ENCODE measurements at places on chromosomes 4 and X. TPM values are rescaled to one million over a fixed set of nuclear protein-coding genes. Genes with fewer than 3 reads are reported as not detected.

The DHX15 gene
- 117 TPM for total RNA-seq

The TLR6 gene
- total RNA-seq = 3.4 TPM

GRCh38 chr4:151409470-151410313, 716 bp downstream of the FHIP1A start:
- H3K4me3 ChIP-seq = peak overlapping the region; percentile 68
- no peaks in the 10 kb centered on the region for H3K36me3 ChIP-seq
- no peak for DNase-seq
- no peaks in the 10 kb centered on the region for H3K4me1 ChIP-seq
- no peak overlapping the region for H3K27ac ChIP-seq
- peaks cover 10% of the 10 kb centered on the region for H3K27me3 ChIP-seq

The P2RY4 gene
- total RNA-seq = not detected

DNA sequence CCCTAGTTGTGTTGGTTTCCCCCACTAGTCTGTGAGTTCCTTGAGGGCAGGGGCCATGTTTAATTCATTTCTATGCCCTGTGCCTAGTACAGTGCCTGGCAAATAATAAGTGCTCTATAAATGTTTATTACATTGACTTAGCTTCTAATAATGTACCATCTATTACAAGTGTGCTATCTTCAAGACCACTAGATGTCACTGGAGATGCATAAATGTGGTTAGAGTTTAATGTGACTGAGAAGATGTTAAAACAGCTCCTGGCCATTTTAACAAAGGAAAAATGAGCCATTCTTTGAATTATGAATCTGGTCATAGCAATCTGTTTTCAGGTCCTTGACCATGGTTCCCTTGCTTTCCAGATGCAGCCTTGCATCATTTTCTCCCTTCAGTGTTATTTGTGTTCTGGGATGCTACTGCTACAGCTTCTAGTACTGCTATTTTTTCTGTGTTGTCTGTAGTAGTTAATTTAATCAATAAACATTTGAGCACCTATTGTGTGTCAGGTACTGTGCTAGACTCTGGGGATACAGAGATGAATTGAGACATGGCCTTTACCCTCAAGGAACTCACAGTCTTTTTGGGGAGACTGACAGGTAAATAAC, 43.2 kb downstream of the SLC9A6 start:
- no peaks in the 10 kb centered on the region for H3K36me3 ChIP-seq
- H3K4me3 ChIP-seq = no peak overlapping the region
- peaks cover 18% of the 10 kb centered on the region for H3K4me1 ChIP-seq
- no peaks in the 10 kb centered on the region for H3K27me3 ChIP-seq
- H3K27ac ChIP-seq = no peak overlapping the region

The SLIT2 gene
- total RNA-seq = 24.9 TPM

- H3K27me3 ChIP-seq = no peaks in the 10 kb centered on the region
- H3K36me3 ChIP-seq = no peaks in the 10 kb centered on the region
- H3K27ac ChIP-seq = no peak overlapping the region
- DNase-seq = peak; percentile 43
- peaks cover 17% of the 10 kb centered on the region for H3K4me1 ChIP-seq
- no peak overlapping the region for H3K4me3 ChIP-seq
Measured at GRCh38 chrX:138890491-138890890, 179.0 kb upstream of the FGF13 start.

DNA sequence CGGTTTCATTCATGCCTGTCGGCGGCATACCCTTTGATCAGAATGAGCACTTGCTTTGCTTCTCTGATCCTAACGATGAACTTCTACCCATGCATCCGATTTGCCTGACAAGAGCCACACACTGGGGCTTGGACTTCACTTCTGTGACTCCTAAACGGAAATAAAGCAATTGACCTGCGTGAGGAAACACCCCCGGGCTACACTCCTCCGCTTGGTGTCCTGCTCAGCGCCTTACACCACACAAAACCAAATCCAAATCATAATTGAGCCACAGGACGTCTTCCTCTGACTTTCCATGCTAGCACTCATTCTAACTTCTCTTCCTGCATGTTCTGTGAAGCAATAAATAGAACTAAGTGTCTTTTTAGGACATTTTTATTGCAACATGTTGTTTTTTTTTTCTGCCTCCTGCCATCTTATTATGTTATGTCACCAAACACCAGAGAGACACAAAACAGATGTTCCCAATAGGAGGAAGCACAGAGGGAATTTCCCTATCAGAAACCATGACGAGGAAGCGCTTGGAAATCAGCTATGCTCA, 110.8 kb upstream of the FAM9B start:
- H3K27ac ChIP-seq = no peak overlapping the region
- peak; percentile 51 for DNase-seq
- H3K27me3 ChIP-seq = no peaks in the 10 kb centered on the region

GRCh38 chr4:129218360-129218759, 122.4 kb downstream of the C4orf33 start:
- H3K27ac ChIP-seq = no peak overlapping the region
- DNase-seq = peak; percentile 14
- H3K4me1 ChIP-seq = no peaks in the 10 kb centered on the region
- no peaks in the 10 kb centered on the region for H3K27me3 ChIP-seq
- H3K4me3 ChIP-seq = no peak overlapping the region

The SSX2 gene
- total RNA-seq = not detected

DNA sequence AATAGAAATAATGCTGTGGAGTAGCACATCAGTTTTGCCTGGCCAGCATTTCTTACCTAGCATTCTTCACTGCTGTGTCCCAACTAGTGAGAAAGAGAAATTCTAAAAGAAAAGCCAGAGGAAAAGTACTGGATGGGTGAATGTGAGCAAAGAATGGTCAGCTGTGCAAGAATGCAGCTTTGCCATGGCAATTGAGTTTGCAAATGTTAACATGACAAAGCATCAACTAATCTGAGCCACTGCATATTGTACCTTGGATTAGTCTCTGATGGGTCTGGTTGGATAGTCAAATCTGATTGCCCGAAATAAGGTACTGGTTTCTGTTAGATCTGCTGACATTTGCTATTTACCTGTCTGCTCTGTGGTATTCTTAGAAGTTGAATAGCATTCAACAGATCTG, 38.7 kb downstream of the ADD1 start:
- no peak for DNase-seq
- H3K27me3 ChIP-seq = no peaks in the 10 kb centered on the region
- no peak overlapping the region for H3K4me3 ChIP-seq

DNA sequence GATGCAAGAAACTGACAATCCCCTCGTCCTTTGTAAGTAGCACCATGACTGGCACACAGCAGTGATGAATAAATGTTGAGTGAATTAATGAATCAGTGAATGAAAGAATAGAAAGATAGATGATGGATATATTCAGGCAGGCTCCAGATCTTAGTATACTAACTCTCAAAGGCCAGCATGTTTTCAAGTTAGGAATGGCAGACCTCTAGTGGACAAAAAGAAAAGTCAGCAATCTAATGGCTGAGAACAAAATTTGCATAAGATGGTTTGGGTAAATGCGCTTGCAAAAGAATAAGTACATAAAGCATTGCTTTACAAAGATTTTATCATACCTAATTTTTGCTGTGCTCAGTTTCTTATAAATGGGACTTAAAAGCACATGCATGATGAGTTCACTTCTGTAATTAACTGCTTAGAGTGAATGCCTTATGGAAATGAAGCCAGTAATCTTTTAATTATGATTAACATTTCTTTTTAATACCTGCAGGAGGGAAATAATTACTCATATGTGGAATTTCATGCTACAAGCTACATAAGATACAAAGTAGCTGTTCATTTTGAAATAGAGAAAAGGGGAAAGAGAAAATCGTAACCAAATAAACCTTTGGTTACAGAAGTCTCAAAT, 126.9 kb upstream of the GPRIN3 start:
- no peaks in the 10 kb centered on the region for H3K27me3 ChIP-seq
- H3K36me3 ChIP-seq = no peaks in the 10 kb centered on the region
- H3K4me3 ChIP-seq = no peak overlapping the region
- H3K4me1 ChIP-seq = no peaks in the 10 kb centered on the region
- DNase-seq = peak; percentile 70
- H3K27ac ChIP-seq = no peak overlapping the region

DNA sequence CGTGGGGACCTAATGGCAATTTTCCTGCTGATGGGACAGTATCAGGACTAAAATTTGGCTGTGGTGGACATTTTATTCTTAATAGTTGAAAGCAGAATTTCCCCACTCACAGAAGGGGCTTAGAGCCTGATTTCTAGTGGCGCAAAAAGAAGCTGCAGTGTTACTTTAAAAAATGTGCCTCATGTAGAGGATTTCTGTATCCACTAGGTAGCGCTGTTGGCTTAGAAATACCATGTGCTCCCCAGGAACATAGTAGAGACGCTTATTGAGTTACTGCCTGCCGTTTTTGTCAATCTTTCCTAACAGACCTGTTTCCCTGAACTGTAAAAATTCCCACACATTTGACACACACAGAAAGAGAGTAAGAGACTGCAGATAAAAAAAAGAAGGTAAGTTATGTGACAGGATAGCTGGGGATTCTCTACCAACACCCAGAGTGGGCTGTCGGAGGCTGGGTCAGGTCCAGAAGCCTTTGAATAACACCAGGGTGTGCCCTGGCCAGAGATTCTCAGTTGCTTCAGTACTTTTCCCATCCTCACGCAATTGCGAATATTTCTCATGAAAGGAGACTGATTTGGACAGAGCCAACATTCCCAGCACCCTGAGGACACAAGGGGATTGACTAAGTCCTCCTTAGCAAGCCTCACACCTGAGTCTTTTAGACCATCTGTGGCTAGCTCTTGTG, 88.4 kb downstream of the ZXDA start:
- no peaks in the 10 kb centered on the region for H3K36me3 ChIP-seq
- DNase-seq = peak; percentile 62
- H3K4me1 ChIP-seq = 0 out of 2 replicates have a peak, but pooled peaks cover 4% of the 10 kb centered on the region

The ZAR1 gene
- total RNA-seq = not detected

- DNase-seq = no peak
- H3K27me3 ChIP-seq = no peaks in the 10 kb centered on the region
- no peaks in the 10 kb centered on the region for H3K36me3 ChIP-seq
- no peak overlapping the region for H3K4me3 ChIP-seq
- H3K27ac ChIP-seq = no peak overlapping the region
Measured at GRCh38 chr4:120111745-120112144, 45.1 kb upstream of the MAD2L1 start.

The TENM3 gene
- 16.3 TPM for total RNA-seq

GRCh38 chr4:185936650-185937376, 124.8 kb upstream of the SORBS2 start:
- DNase-seq = no peak
- peaks cover 7% of the 10 kb centered on the region for H3K4me1 ChIP-seq
- H3K27ac ChIP-seq = no peak overlapping the region
- H3K4me3 ChIP-seq = no peak overlapping the region
- no peaks in the 10 kb centered on the region for H3K27me3 ChIP-seq

The ATP1B4 gene
- not detected for total RNA-seq

DNA sequence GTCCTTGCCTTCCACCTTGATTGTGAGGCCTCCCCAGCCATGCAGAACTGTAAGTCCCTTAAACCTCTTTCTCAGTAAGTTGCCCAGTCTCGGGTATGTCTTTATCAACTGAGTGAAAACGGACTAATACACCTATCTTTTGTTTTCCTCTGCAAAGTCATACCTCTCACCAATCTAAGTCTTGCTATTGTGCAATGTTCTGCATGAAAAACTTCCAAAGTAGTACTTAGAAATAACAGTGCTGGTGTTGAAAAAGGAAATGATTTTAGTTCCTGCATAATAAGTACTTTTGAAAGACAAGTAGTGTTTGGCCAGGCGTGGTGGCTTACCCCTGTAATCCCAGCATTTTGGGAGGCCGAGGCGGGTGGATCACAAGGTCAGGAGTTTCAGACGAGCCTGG, 573.5 kb downstream of the ANKRD50 start:
- H3K4me3 ChIP-seq = no peak overlapping the region
- no peak overlapping the region for H3K27ac ChIP-seq
- DNase-seq = no peak
- H3K36me3 ChIP-seq = no peaks in the 10 kb centered on the region
- H3K4me1 ChIP-seq = peaks cover 11% of the 10 kb centered on the region
- no peaks in the 10 kb centered on the region for H3K27me3 ChIP-seq

DNA sequence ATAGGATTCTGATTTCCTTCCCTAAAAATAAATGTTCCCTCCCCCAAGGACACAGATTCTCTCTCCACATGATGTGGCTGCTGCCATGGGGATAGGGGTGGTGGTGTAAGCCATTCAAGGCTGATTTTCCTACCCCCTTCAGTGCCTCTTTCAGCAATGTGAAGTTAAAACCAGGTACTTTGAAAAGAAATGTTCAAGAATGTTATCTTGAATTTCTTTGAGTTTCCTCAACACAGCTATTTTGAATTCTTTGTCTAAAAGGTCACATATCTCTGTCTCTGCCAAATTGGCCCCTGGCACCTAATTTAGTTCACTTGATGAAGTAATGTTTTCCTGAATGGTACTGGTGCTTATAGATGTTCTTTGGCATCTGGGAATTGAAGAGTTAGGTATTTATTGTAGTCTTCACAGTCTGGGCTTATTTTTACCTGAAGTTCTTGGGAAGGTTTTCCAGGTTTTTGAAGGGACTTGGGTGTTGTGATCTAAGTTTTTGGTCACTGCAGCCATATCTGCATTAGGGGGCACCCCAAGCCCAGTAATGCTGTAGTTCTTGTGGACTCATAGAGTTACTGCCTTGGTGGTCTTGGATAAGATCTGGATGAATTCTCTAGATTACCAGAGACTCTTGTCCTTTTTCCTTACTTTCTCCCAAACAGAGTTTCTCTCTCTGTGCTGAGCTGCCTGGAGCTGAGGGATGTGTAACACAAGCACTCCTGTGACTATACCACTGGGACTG, 7.6 kb upstream of the DIPK2B start:
- no peak overlapping the region for H3K4me3 ChIP-seq
- no peaks in the 10 kb centered on the region for H3K27me3 ChIP-seq
- no peak overlapping the region for H3K27ac ChIP-seq

GRCh38 chr4:2387829-2388228, 30.6 kb downstream of the ZFYVE28 start:
- H3K36me3 ChIP-seq = no peaks in the 10 kb centered on the region
- no peak for DNase-seq
- H3K27ac ChIP-seq = no peak overlapping the region
- H3K4me3 ChIP-seq = no peak overlapping the region
- H3K27me3 ChIP-seq = no peaks in the 10 kb centered on the region

- H3K36me3 ChIP-seq = no peaks in the 10 kb centered on the region
- no peak for DNase-seq
- H3K27me3 ChIP-seq = no peaks in the 10 kb centered on the region
Measured at GRCh38 chr4:157389741-157390140, 169.2 kb downstream of the GRIA2 start.

DNA sequence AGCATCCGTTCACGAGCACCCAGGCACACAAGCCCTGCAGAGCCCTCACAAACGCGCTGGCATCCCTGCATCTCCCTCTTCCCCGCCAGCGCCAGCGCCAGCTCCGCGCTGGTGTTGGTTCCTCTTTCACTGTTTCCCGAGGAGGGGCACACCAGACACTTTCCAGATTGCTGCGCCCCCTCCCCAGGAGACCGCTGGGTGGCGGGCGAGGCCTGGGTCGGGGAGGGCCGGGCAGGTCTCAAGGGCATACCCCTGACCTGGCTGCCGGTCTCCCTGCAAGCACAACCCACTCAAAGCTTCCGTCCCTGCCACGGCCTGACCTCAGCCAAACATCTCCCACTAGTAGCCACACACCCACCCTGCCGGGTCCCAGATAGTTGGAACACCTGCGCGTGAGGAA, 2.2 kb upstream of the NKX1-1 start:
- H3K36me3 ChIP-seq = no peaks in the 10 kb centered on the region
- H3K4me3 ChIP-seq = no peak overlapping the region
- H3K27me3 ChIP-seq = peaks cover 48% of the 10 kb centered on the region
- no peak overlapping the region for H3K27ac ChIP-seq
- H3K4me1 ChIP-seq = no peaks in the 10 kb centered on the region
- no peak for DNase-seq

GRCh38 chr4:88005076-88005475, 2.4 kb upstream of the PKD2 start:
- H3K4me1 ChIP-seq = peaks cover 49% of the 10 kb centered on the region
- H3K27me3 ChIP-seq = no peaks in the 10 kb centered on the region
- H3K36me3 ChIP-seq = no peaks in the 10 kb centered on the region
- peak overlapping the region; percentile 48 for H3K27ac ChIP-seq
- H3K4me3 ChIP-seq = peak overlapping the region; percentile 18

Data from GM23248 (cell line).